ENCODE measurements at places on chromosomes 6 and 20.

- no peak for DNase-seq
Observed at GRCh38 chr20:29874476-29875202, 1382.8 kb upstream of the DEFB115 start.

DNA sequence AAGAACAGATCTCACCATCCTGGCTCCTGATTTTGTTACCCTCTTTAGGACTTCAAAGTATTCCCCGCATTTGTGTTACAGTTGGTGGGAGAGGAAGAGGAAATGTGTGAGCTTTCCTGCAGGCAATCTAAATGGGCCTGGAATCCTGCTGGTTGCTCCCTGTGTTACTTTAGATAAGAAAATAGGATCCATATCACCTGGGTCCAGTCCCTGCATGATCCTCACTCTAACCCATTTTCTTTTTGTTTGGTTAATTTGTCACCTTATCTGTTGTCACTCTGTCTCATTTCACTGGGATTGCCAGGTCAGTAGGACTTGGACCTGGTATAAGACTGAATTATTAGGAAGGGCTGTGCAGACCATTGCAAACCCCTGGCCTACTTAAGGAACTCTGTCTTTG is 175.9 kb upstream of the GJE1 start:
- no peak for DNase-seq

DNA sequence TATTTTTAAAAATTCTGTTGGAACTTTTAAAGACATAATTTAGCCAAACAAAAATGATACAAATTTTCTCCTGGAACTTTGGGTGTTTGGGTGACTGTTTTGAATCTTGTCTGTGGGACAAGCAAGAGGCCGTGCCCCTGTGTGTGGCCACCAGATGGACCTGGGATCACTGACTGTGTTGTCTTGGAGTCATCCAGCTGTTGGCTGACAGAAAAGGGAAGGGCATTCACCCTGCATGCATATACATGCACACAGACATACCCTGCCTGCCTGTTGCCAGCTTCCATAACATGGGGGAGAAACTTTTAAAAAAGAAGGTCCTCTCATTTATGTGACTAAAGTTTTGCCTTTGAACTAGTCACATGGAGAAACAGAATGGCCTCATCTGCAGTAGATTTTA is 72.7 kb downstream of the BLOC1S5 start:
- no peak for DNase-seq

DNA sequence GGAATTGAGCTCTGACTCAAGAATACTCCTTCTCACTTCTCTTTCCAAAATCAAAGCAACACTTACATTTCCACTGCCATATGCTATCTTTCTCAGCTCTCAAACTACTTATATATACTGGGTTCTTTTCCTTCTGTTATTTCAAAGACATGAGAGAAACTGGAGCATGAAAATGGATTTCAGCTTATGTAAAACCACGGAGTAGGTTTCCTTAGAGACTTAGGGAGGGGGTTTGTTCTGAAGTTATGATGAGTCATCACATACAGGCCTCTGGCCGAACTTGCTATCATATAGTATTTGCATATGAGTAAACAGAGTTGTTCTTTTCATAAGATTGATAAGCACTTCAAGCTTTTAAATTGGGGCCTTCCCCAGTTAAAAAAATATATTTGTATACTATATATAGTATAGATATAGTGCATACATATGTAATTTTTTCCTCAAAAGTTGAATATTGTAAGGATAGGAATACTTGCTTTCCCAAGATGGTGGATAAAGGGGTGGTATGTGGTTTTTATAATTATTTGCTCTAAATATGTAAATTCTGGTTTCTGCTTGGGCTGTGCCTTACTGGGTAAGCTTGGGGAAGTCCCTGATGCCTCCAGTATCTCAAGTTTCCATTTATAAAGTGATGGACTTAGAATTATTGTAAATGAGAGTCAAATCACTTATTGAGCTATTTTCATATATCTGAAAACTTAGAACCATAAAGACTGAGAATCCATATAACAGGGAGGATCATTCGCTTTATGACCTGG is 273.9 kb downstream of the RFPL4B start:
- DNase-seq, result no peak

DNA sequence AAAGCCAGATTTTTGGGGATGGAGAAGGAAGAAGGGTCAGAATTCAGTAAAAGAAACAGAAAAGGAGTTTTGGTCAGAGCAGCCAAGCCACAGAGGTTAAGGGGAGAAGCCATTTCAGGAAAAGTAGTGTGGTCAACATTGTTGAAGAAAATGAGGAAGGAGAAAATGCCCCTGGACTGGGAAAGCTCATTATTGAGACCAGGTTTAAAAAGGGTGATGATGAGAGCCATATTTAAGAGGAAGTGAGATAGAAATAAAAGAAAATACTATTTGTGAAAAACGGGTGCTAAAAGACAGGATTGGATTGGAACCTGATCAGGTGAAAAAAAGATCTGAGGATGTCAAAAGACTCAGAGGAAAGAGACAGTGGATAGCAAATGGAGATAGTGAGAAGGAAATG is 75.8 kb downstream of the CEP162 start:
- DNase-seq, result no peak

- no peak for DNase-seq
Observed at GRCh38 chr6:117200067-117200466, 65.3 kb upstream of the VGLL2 start.

- no peak for DNase-seq
Observed at GRCh38 chr6:131379948-131380347, 193.1 kb upstream of the ARG1 start.

DNA sequence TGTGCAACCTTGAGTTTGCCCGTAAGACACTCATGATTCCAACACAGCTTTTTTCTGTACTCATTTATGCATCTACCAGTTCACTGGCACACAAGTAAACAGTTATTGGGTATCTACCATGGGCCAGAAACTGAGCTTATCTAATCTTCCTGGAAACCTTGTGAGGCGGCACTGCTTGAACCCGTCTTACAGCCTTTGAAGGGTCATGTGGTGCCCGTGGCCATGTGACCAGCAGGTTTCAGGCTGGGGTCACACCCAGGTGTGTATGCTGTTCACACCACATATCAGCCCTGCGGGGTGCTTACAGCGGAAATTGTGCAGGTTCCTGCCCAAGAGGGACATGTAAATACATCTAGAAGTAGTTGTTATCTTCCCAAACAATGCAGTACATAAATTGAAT is 6.1 kb downstream of the THBD start:
- no peak for DNase-seq

DNA sequence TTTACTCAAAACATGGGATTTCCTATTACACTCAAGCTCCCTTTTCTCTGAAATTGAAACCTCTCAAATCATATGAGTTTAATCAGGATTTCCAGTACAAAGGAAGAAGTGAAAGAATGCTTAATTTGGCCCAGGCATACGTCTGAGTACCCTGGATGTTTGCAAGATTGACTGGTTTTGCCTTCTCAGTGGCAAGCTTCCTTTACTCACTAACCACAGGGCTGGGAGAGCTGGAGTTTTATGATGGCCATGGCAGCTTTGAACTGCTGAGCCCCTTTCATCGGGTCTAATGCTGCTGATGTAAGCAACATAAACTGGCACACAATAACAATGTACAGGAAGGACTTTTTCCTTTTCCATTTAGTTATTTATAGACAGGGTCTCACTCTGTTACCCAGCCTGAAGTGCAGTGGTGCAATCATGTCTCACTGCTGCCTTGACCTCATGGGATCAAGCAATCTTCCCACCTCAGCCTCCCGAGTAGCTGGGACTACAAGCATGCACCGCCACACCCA is 194.8 kb downstream of the SLC35F1 start:
- no peak for DNase-seq
